ENCODE measurements at places on chromosomes 13 and 19. TPM values are rescaled to one million over a fixed set of nuclear protein-coding genes. Genes with fewer than 3 reads are reported as not detected.

DNA sequence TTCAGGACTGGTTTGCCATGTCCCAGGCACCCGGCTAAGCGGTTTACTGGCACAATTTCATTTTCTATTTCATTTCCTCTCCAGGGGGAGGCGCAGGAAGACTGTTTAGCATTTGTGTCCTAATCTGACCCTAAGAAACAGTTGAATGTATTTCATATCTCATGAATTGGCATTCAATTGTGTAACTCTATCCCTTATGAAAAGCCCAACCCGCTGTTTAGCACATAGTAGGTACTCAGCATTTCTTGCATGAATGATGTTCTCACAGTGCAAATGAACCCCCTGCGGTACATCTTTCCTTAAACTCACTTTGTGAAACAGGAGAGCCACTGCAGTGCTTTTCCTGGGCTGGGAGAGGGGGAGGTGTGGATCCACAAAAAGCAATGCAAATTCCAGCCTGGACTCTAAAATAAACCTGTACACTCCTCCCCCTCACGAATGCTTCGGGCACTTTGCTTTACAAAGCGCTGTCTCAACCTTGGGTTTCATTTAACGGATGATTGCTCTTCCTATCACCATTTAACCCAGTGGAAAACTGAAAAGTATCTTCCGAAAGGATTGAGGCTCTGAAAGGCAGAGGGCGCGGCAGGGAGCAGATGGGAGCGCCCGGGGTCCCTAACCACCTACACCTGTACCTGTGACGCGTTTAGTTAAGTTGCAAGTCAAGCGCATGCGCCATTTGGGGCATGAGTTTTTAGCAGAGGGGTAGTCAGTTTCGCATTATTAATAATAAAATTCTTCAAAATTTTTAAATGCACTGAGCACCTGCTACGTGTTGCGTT, 1.2 kb upstream of the EEF2 start:
- peaks cover 28% of the 10 kb centered on the region for H3K36me3 ChIP-seq
- peak overlapping the region; percentile 99 for H3K4me3 ChIP-seq
- peaks cover 21% of the 10 kb centered on the region for H3K4me1 ChIP-seq
- DNase-seq, result peak; percentile 84
- H3K27me3 ChIP-seq, result no peaks in the 10 kb centered on the region

DNA sequence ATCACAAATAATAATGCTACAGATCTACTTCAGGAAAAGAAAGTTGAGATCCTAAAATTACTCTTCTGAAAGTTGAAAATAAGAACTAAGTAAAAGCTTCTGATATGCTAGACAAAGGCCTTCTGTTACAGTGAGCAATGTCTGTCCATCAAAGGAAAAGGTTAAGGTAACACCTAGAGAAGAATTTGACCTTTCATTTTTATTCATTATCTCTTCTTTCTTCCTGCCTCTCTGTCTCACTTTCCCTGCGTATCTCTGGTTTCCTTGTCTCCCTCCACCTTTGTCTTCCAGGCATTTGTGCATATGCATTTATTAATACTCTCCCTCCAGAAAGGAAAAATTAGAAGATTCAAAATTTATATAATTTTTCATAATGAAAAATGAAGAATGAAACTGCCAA, 49.0 kb downstream of the ZAR1L start:
- no peak for DNase-seq
- H3K4me1 ChIP-seq, result peaks cover 8% of the 10 kb centered on the region
- H3K27me3 ChIP-seq, result no peaks in the 10 kb centered on the region
- H3K36me3 ChIP-seq, result no peaks in the 10 kb centered on the region
- H3K4me3 ChIP-seq, result no peak overlapping the region

DNA sequence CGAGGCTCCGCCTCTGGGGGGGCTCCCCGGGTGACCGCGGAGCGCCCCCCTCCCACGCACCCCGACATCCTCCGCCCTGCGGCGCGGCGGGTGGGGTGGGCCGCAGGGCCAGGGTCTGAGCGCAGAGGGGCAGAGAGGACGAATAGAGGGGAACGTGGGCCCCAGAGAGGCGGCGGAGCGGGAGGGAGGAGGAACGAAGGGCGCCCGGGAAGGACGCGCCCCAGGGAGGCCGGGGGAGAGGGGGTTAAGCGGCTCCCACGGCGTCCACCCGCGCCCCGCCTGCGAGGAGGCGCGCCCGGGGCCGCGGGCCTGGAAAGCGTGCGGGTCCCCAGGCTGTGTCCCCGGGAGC, 1.0 kb downstream of the HCN2 start:
- peaks cover 6% of the 10 kb centered on the region for H3K27me3 ChIP-seq
- H3K4me1 ChIP-seq, result no peaks in the 10 kb centered on the region
- no peak overlapping the region for H3K27ac ChIP-seq
- no peak for DNase-seq

DNA sequence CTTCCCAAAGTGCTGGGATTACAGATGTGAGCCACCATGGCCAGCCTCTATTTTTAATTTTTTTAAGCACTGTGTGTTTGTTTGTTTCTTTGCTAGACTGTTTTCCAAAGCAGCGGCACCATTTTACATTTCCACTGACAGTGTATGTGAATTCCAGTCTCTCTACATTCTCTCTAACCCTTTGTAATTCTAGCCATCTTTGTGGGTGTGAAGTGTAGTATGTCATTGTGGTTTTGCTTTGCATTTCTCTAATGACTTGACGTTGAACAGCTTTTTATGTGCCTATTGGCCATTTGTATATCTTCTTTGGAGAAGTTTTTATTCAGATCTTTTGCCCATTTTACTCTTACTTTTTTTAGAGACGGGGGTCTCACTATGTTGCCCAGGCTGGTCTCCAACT, 11.6 kb downstream of the PNPLA6 start:
- no peak overlapping the region for H3K27ac ChIP-seq
- no peaks in the 10 kb centered on the region for H3K27me3 ChIP-seq
- H3K36me3 ChIP-seq, result peaks cover 19% of the 10 kb centered on the region
- no peak overlapping the region for H3K4me3 ChIP-seq

- DNase-seq, result no peak
- H3K4me3 ChIP-seq, result no peak overlapping the region
- no peaks in the 10 kb centered on the region for H3K4me1 ChIP-seq
These were observed 14.3 kb downstream of the MISP start for GRCh38 chr19:765179-765738.

- no peak for DNase-seq
- no peak overlapping the region for H3K4me3 ChIP-seq
- no peak overlapping the region for H3K27ac ChIP-seq
- no peaks in the 10 kb centered on the region for H3K4me1 ChIP-seq
These were observed 115.8 kb downstream of the CCNA1 start for GRCh38 chr13:36548129-36548528.

GRCh38 chr13:42970824-42971690, 21.0 kb downstream of the EPSTI1 start:
- H3K27ac ChIP-seq, result no peak overlapping the region
- peak; percentile 37 for DNase-seq
- H3K36me3 ChIP-seq, result no peaks in the 10 kb centered on the region
- H3K27me3 ChIP-seq, result no peaks in the 10 kb centered on the region
- no peak overlapping the region for H3K4me3 ChIP-seq

DNA sequence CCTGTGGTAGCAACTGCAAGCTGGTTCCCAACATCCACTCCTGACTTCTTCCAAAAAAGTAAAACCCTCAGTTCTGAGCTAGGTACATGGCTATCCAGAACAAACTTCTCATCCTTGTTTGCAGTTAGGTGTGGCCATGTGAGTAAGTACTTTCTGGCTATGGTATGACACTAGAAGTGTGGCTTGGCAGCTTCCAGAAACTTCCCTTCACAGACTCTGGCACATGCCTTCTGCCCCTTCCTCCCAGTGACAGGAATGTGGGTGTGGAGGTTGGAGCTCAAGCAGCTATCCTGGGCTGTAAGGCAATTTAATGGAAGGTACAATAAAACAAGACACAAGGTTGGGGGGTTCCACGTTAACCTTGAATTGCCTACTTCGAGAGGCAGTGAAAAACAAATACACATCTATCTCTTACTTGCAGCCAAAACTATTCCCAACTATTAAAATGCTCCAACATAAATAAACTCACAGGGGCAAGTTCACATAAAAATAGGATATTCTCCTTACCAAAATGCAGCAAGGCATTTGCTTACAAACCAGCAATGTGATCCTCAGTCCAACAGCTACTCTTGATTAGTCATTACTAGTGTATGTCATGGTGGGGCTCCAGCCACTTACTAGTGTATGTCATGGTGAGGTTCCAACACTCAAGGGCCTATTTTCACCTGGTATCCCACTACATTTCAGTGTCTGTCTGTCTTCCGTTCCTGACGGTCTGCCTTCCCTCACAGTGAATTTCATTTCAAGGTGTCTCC, 3.1 kb downstream of the SMG9 start:
- no peak overlapping the region for H3K27ac ChIP-seq
- no peaks in the 10 kb centered on the region for H3K27me3 ChIP-seq
- H3K4me3 ChIP-seq, result no peak overlapping the region

DNA sequence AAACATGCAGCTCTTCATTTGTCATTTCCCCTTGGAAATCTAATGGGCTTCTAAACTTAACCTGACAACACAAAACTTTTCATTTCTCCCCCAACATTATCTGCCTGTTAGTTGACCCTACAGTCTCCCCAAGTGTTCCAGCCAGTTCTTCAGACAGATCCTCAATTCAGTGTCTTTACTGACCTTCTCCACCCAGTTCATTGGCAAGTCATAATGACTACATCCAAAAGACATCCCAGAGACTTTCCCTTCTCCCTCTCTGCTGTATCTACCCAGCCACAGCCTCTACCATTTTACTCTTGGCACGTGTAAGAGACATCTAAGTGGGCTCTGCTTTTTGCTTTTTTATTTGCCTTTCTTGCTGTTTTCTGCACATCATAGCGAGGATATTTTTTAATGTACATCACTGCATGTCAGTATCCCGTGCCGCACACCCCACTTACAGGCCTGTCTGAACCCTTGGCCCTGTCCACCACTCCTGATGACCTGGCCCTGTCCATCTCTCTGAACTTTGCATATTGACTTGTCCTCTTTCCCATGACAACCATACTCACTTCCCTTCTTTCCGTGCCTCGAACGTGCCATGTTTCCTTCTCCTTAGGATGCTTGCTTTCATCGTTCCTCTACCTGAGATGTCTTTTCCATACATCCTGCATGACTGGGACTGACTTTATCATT, 391.9 kb downstream of the IRS2 start:
- no peaks in the 10 kb centered on the region for H3K27me3 ChIP-seq
- H3K27ac ChIP-seq, result no peak overlapping the region
- no peaks in the 10 kb centered on the region for H3K36me3 ChIP-seq
- H3K4me1 ChIP-seq, result no peaks in the 10 kb centered on the region

- DNase-seq, result no peak
- H3K27me3 ChIP-seq, result no peaks in the 10 kb centered on the region
- H3K4me3 ChIP-seq, result no peak overlapping the region
- H3K27ac ChIP-seq, result no peak overlapping the region
- no peaks in the 10 kb centered on the region for H3K4me1 ChIP-seq
- H3K36me3 ChIP-seq, result peaks cover 47% of the 10 kb centered on the region
These were observed 42.1 kb upstream of the C13orf46 start for GRCh38 chr13:114015969-114016295.

DNA sequence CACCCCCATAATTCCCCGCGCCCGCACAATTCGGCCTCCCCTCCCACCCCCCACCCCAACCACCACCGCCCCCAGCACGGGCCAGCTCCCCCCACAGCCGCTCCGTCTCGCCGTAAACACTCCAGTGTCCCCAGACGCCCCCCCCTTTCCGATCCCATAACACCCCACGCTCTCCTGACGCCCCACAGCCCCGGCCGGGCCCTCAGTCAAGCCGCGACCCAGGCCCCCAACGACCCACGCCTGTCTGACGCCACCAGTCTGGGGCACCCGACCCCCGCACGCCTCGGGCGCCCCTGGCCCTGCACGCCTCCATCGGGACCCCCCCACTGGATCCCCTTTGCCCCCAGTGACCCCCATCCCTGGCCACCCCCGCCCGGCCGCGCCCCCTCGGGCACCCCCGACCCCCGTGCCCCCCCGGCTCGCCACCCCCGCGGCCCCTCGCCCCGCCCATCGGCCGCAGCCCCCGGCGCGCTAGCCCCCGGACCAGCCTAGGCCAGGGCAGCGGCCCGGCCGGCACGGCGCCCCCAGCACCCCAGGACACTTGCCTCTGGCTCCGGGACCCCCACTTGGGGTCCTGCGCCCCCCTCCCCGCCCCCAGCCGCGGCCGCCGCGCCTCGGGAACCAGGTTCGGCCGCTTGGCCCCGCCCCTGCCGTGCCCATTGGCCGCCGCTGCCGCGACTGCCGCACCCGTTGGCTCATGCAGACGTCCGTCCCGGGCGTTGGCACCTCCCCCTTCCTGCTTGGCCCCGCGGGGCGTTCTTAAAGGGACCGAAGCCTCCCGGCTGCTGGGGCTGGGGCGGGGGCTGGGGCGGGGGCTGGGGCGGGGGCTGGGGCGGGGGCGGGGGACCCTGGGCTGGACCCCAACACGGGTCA, at the start of gene FKBP8:
FKBP8 (minus strand) TSS at position 633 of the 873 bp plus-strand sequence. CDS start 1,603 bp downstream, outside the sequence.
- peaks cover 20% of the 10 kb centered on the region for H3K36me3 ChIP-seq
- DNase-seq, result peak; percentile 82
- H3K4me1 ChIP-seq, result peaks cover 4% of the 10 kb centered on the region
- peak within 1 kb of the TSS; percentile 66 for H3K4me3 ChIP-seq
- H3K27me3 ChIP-seq, result no peaks in the 10 kb centered on the region

DNA sequence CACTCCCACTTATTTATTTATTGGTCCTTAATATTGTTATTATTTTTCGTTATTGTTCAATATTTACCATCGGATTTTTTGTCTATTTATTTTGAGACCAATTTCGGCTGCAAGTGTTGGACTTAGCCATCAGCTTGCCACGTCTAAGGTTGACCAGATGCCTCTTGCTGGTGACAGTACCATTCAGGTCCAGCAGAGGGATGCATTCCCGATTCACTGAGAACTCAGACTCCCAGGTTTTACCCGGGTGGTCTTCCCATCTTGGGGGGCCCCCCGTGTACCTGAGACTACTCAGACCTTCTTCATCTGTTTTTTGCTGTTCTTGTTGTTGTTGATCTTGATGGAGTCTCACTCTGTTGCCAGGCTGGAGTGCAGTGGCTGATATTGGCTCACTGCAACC, 1435.2 kb downstream of the UQCRFS1 start:
- no peaks in the 10 kb centered on the region for H3K4me1 ChIP-seq
- H3K27ac ChIP-seq, result no peak overlapping the region
- H3K27me3 ChIP-seq, result no peaks in the 10 kb centered on the region
- no peaks in the 10 kb centered on the region for H3K36me3 ChIP-seq
- no peak for DNase-seq

The PRTN3 gene
- not detected for total RNA-seq

The PALM3 gene
- 1.3 TPM for total RNA-seq

The MUC16 gene
- not detected for total RNA-seq

The ZNF571 gene
- 3.1 TPM for total RNA-seq

The VAV1 gene
- total RNA-seq, result not detected

The KASH5 gene
- not detected for total RNA-seq

The STAP2 gene
- total RNA-seq, result 4.4 TPM

Data from fibroblast of lung (primary cell).